ENCODE measurements at places on chromosomes 12 and 14. TPM values are rescaled to one million over a fixed set of nuclear protein-coding genes. Genes with fewer than 3 reads are reported as not detected.

DNA sequence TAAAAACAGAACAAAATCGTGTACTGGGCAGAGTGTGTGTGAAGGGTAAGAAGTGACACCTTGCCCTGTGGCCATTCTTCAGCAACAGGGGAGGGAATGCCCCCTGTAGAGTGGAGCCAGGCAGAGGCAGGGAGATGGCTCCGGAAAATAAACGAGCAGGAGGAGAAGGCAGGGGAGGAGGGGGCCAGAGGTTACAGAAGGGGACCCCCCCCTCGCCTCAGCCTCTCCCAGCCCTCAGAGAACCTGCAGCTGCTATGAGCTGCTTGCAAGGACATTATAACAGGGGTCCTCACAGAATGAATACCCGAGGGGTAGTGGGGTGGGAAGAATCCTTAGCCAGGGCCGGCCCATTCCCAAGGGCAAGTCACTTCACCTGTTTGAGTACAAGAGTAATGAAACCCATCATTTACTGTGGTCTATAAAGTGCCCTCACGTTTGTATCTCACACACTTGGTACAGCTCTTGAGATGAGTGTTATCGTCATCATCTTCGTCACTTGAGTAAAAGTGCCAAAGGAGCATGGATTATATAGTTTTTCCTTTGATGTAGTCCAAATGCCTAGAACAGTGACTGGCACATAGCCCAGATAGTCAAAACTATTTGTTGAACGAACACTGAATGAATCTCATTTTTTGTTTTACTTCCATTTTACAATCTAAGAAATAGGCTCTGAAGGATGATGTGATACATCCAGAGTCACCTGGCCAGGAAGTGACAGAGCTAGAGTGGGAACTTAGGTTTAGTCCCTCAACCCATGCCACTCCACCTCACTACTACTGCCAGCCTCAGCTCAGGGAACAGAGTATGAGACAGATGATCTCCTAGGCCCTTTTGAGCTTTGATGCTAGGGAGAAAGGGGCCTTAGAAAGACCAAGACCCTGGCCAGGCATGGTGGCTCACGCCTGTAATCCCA lies 14.5 kb downstream of the SCNN1A start:
- H3K27ac ChIP-seq, result peak overlapping the region; percentile 78
- no peak for DNase-seq
- no peak overlapping the region for H3K4me3 ChIP-seq
- H3K4me1 ChIP-seq, result peaks cover 10% of the 10 kb centered on the region

DNA sequence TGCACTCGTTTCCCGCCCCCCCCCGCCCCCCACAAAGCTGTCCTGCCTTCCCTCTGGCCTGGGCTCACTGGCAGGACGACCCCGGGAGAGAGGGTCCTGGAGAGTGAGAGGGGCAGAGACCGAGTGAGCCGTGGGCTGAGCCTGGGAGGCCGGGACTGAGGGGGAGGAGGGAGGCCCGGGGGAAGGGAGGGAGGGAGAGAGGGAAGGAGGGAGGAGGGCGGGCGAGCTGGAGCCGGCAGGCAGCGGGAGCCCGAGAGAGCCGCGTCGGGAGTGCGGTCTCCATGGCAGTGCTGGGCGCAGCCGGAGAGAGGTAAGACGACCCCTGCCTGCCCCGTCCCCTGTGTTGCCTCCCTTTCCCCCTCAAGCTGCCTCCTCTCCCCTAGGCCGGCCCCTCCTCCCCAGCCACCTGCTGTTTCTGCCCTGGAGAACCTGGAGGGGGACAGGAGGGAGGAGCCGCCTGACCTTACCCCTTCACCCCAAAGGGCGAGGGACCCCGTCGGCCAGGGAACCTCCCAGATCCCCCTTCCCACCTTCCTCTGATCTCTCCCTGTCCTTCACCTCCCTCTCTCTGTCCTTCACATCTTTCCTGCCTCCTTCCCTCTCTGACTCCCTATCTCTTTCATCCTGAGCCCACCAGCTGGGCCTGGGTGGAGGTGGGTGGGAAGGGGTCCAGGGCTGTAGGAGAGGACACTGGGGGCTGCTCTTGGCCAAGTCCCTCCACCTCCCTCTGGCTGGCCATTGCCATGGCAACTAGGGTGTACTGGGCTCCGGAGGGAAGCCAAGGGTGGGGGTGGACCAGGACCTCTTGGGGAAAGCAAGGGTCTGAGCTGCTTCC lies at the start of gene GPR162:
GPR162 (plus strand) TSS at position 231 of the 835 bp plus-strand sequence. CDS start 2,078 bp downstream, outside the sequence.
- peak within 1 kb of the TSS; percentile 44 for H3K4me3 ChIP-seq
- peak; percentile 82 for DNase-seq
- no peaks in the 10 kb centered on the region for H3K36me3 ChIP-seq

Gene C14orf39
- polyA plus RNA-seq, result 0.45 TPM

DNA sequence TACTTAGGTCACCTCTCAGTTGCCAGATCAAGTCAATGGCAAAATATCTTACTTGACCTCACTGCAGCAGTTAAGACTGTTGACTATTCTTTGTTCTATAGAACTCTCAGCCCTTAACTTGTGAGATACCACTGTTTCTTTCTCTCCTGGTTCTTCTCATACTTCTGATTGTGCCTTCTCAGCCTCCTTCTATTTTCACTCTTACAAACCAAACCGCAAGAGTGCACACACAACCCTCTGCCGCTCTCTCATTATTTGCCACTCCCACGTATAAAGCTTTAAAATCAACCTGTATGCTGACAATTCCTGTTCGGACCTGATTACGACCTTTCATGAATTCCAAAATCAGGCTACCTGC lies 4.5 kb downstream of the E2F7 start:
- no peaks in the 10 kb centered on the region for H3K27me3 ChIP-seq
- H3K36me3 ChIP-seq, result no peaks in the 10 kb centered on the region
- peaks cover 3% of the 10 kb centered on the region for H3K4me1 ChIP-seq
- no peak overlapping the region for H3K4me3 ChIP-seq
- no peak overlapping the region for H3K27ac ChIP-seq
- DNase-seq, result no peak

- no peaks in the 10 kb centered on the region for H3K27me3 ChIP-seq
- no peaks in the 10 kb centered on the region for H3K36me3 ChIP-seq
- no peak overlapping the region for H3K27ac ChIP-seq
- DNase-seq, result no peak
- peaks cover 8% of the 10 kb centered on the region for H3K4me1 ChIP-seq
- H3K4me3 ChIP-seq, result no peak overlapping the region
Observed at GRCh38 chr12:116606397-116606796, 47.2 kb downstream of the MAP1LC3B2 start.

DNA sequence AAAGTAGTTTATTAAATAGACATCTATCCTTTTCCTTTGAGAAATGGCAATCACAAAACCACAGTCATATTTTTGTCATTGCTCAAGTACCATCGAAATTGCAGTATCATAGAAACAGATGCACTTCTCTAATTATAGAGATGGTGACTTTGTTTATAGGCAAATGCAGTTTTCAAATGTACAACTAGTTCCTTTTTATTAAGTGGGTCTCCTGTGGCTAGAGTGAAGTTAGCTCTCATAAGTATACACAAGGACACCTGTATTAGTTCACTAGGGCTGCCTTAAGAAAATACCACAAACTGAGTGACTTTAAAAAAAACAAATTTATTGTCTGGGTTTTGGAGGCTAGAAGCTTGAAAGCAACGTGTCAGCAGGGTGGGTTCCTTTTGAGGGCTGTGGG lies 62.8 kb downstream of the OTOGL start:
- no peak overlapping the region for H3K27ac ChIP-seq
- no peaks in the 10 kb centered on the region for H3K4me1 ChIP-seq
- no peak for DNase-seq
